HepG2 (cell line): ENCODE measurements at places on chromosomes 4 and X.

DNA sequence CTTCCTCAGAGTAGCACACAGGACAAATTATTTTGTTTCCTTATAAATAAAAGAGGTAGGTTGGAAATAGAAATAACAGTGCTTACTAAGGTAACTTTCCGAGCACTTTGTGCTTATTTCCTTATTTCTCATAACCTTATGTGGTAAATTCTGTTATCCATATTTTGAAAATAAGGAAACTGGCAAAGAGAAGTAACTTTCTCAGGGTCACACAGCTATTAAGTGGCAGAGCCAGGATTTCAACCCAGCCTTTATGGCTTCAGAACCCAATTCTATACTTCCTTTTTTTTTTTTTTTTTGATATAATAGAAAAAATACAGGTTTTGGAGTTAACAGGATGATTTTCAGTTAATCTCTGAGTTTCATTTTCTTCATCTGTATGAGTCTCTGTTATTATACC lies 3.3 kb downstream of the UTP3 start:
- no peaks in the 10 kb centered on the region; the same call in 2 of the 3 replicates for H3K27me3 ChIP-seq
- H3K4me3 ChIP-seq = no peak overlapping the region
- no peaks in the 10 kb centered on the region for H3K36me3 ChIP-seq
- no peak overlapping the region for H3K27ac ChIP-seq
- H3K4me1 ChIP-seq = peaks cover 25% of the 10 kb centered on the region

DNA sequence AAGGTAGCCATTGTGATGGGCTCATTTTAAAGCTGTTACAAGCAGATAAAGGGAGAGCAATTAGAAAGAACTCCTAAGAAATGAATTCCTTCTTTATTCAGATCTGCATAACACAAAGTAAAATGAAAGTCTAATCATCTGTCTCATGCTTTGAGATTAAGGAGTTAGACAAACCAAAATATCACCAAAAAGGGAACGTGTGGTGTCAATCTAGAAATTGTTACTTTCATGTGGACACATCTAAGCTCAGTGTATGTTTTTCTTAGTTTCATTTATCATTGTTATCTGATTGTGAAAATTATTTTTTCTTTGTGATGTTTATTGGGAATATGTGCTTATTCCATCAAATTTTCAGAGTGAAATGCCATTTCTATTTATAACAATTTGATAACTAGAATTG lies 80.3 kb downstream of the BANK1 start:
- no peak overlapping the region for H3K27ac ChIP-seq
- DNase-seq = no peak
- peaks cover 4% of the 10 kb centered on the region for H3K4me1 ChIP-seq
- H3K36me3 ChIP-seq = no peaks in the 10 kb centered on the region
- H3K4me3 ChIP-seq = no peak overlapping the region
- no peaks in the 10 kb centered on the region for H3K27me3 ChIP-seq

DNA sequence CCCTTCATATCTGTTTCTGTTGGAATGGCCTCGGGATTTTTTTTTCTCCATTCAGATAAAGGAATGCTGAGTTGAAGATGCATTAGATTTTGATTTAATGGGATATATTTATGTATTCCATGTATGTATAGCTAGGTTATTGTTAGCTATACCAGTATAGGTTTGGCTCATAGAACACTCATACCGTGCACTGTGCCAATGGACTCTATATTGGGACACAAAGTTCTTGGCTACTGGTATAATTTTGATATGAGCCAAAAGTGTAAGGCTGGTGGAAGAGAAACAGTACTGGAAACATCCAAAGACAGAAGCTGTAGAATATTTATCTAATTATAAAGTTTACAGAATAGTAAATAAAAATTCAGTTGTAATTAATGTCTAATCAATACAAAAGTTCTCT lies 1912.1 kb downstream of the STIM2 start:
- H3K27me3 ChIP-seq = no peaks in the 10 kb centered on the region
- no peak for DNase-seq
- H3K27ac ChIP-seq = no peak overlapping the region
- H3K36me3 ChIP-seq = no peaks in the 10 kb centered on the region
- no peaks in the 10 kb centered on the region for H3K4me1 ChIP-seq
- H3K4me3 ChIP-seq = no peak overlapping the region

- peaks cover 28% of the 10 kb centered on the region for H3K4me1 ChIP-seq
- H3K27me3 ChIP-seq = no peaks in the 10 kb centered on the region
- no peak overlapping the region for H3K4me3 ChIP-seq
- H3K27ac ChIP-seq = no peak overlapping the region
- H3K36me3 ChIP-seq = no peaks in the 10 kb centered on the region
These were observed 69.8 kb downstream of the RGS12 start for GRCh38 chr4:3362431-3363287.
